ENCODE measurements at places on chromosomes 7 and 10.

DNA sequence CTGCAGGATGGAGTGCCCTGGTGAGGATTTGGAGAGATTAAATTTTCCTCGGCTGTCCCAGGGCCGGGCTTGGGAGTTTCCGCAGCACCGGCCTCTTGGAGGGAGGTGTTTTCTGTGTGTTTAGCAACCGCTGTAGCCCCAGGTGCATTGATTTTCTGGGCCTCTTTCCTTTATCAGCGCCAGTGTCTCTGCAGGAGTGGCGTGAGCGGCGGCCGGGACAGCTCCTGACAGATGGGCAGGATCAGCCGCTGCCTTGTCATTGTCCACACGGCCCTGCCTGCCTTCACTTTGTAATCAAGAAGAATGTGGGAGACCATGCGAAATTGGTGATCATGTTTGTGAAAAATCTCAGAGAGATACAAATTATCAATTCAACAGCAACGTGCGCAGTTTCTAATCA, 32.4 kb downstream of the NKX6-2 start:
- DNase-seq, result no peak

GRCh38 chr10:75403939-75404814, 2.6 kb upstream of the ZNF503 start:
- DNase-seq, result no peak

DNA sequence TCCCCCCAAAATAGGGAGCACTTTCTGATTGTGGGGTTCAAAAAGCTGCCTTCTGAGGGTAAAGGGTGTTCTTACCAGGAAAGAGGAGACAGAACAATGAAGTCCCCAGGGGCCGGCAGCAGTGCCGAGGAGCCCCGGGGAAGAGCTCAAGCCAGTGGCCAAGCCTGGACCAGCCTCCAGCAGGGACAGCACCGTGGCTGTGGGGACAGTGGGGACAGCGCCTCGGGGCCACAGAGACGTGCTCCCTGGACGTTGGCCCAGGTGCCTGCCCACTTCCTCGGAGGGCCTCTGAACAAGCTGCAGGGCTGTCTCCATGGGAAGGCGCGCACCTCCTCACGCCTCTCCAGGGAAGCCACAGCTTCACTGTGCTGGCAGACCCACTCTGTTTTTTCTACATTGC, 312.6 kb downstream of the PTPRN2 start:
- DNase-seq, result no peak

DNA sequence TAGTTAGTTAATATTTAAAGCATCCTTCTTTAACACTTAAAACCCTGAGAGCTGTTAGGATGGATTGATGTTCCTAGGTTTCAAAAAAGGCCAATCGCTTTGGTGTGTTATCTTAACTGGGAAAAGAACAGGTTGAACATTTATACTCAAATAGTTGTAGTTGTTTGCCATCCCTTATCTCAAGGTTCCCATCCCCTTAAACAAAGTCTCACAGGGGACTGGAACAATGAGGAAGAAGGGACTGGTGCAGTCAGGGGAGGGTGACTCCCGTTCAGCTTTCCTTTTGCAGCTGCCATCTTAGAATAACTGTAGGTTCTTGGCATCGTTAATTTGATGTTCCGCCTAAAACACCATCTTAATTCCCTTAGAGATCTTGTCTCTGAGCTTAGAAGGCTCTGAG, 2.6 kb upstream of the KBTBD2 start:
- no peak for DNase-seq

- DNase-seq, result no peak
Measured at GRCh38 chr7:90433221-90433620, 30.0 kb downstream of the CLDN12 start.

DNA sequence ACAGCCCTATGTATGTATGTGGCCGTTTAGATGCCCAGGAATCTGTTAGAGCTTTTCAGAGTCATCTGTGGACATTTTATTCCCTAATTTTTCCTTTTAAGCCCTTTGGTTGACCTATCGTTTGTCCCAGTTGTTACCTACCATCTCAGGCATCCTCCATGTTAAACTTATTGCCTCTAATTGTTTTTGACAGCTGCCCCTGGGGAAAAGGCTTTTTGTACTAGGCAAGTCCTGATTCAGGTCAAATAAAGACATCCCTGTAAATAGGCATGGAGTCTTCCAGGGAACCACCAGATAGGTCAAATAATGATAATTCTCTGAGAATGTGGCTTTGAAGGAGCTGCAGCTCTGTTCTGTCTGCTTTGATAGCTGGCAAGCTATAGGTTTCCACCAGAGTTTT, 87.7 kb upstream of the CYP26C1 start:
- no peak for DNase-seq

GRCh38 chr10:101244321-101245050, 15.2 kb upstream of the LBX1 start:
- no peak for DNase-seq

DNA sequence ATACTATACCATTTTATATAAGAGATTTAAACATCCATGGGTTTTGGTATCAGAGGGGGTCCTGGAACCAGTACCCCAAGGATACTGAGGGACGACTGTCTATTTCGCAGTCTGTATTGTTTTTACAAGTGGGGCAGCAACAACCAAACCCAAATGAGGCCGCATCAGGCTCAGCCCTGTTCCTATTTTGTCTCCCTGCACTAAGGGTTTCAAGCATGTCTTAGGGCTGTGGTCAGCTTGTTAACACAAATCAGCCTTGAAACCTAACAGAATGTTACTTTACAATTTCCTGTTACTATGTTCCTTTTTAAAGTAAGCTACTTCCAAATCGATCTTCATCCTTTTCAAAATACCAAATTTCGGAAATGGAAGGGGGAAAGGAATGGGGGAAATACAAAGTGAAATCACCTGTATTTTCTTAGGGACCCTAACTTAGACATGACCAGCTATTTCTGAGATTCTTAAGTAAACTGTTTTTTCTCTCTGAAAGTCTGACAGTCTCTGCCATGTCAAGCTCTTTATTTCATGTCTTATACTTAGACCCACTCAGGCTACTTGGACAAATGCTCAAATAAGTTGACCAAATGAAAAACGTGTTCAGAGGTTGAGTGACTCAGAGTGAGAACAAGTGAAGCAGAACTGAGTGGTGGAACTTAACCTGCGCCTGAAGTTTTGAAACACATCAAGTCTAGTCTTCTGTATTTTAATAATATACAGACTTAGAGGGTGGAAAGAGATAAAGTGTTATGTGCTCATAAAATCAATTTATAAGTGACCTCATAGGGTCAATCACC, 75.8 kb downstream of the C1GALT1 start:
- no peak for DNase-seq

DNA sequence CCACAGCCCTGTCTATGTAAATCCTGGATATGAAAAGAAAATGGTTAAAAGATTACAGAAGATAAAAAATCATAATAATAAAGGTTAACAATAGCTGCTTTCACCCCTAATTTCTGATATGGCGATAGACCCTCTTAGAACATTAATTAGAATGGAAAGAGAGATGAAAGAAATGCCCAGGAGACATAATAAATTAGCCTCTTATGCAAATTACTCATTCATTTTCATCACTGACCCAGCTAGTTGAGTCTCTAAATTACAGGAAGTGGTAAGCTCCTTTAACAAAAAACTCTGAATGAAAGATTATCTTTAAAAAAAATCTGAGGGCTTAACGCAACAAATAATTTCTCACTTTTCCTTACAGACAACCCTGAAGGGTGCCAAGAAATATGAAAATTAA, 12.4 kb downstream of the GFRA1 start:
- DNase-seq, result no peak

GRCh38 chr7:112212571-112212970, 6.1 kb downstream of the ZNF277 start:
- no peak for DNase-seq

DNA sequence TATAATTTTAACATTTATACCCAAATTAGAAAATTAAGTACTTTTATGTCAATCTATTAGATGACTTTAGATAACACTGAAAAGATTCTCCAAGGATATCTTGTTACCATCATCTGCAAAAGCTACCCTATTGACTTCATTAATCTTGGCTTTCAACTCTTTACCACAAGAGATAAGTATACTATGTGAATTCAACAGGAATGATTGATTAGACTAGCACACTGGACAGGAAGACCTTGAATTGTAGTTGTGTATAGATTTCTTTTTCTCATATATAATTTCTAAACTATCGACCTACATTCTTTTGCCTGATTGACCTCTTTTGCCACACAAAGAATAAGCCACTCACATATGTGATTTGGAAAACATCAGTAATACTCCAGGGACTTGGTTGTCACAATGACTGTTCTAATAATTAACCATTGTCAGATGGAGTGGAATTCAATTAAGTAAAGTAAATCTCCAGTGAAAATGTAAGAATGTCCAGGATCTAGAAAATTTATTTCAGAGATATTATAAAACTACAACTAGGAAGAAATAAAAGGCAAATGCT, 1132.0 kb downstream of the SORCS1 start:
- no peak for DNase-seq

- DNase-seq, result no peak
Measured at GRCh38 chr7:39613577-39613976, 9.8 kb upstream of the RALA start.

DNA sequence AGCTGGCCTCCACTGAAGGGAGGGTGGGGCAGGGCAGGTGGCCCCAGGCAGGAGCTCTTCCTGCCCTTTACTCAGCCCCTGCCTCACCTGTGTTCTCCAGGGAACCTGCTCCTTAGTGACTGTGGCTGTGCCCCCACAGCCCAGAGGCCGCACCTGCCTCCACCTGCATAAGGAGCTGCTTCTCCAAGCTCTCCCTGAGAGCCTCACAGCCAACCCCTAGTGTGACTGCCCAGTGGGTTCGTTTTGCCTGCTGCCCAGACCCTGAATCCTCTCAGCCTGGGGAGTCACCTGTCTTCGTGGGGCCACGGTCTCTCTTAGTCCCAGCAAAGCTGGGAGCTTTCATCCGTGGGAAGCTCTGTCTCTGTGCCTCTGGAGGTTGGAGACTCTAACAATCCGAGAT, 94.4 kb downstream of the GLRX3 start:
- no peak for DNase-seq

DNA sequence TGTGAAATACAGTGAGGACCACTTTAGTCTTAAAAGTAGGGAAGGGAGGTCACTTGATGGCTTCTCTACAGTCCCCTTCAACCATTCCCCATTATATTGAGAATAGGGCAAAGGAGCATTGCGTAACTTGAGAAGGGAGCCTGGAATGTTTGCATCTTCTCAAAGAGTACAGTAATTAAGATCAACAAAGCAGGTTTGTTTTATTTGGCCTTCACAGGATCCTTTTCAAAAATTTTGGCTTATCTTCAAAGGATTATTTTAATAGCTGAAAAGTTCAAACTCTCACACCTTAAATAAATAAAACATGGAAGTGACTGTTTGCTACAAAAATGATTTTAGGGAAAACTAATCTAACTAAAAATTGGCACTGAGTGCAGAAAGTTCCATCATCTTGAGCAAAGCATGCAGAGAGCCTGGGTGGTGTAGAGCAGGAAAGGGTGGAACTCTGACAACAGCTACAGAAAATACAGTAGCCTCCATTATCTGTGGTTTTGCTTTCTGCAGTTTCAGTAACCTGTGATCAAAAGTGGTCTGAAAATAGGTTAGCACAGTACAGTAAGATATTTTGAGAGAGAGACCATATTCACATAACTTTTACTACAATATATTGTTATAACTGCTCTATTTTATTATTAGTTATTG, 214.0 kb downstream of the MDFIC start:
- no peak for DNase-seq

- no peak for DNase-seq
Measured at GRCh38 chr7:46739518-46740234, 818.6 kb upstream of the IGFBP3 start.

DNA sequence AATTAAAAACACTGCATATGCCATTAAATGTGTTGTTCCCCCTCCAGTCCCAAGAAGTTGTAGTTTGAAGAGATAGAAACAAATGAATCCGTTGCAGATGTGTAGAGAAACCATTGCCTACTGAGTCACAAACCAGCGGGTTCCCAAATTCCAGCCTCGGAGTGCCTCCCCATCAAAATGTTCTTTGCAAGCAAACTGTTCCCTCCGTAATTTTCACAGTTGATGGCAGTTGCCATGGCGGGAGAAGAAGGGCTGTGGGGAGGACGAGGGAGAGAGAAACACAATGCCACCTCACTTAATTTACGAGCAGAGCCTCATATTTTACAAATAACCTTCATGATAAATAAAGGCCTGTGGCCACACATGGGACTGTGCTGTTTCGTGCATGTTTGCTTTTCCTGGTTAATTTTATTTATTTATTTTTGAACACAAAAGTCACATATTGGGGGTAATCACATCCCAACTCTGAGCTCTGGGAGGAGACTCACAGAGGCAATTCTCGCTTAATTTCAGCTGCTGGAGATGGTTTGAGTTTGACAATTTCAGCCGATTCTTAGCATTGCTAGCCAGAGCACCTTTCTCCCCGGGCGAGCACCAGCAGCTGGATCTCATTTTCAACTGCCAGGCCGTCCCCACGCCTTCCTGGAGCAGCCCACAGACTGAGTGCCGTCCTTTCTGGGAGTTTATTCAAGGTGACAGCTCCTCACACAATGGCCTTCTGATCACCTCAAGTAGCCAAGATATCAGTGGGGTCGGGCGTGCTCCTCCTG, 1084.2 kb downstream of the KCNMA1 start:
- no peak for DNase-seq
